ENCODE measurements at places on chromosomes 7 and 10. TPM values are rescaled to one million over a fixed set of nuclear protein-coding genes. Genes with fewer than 3 reads are reported as not detected.

NAT16 gene
- not detected for total RNA-seq

OR13A1 gene
- total RNA-seq, result not detected

EN2 gene
- total RNA-seq, result not detected

TCTN3 gene
- total RNA-seq, result 56.6 TPM
